ENCODE measurements at places on chromosomes 1 and 21.

DNA sequence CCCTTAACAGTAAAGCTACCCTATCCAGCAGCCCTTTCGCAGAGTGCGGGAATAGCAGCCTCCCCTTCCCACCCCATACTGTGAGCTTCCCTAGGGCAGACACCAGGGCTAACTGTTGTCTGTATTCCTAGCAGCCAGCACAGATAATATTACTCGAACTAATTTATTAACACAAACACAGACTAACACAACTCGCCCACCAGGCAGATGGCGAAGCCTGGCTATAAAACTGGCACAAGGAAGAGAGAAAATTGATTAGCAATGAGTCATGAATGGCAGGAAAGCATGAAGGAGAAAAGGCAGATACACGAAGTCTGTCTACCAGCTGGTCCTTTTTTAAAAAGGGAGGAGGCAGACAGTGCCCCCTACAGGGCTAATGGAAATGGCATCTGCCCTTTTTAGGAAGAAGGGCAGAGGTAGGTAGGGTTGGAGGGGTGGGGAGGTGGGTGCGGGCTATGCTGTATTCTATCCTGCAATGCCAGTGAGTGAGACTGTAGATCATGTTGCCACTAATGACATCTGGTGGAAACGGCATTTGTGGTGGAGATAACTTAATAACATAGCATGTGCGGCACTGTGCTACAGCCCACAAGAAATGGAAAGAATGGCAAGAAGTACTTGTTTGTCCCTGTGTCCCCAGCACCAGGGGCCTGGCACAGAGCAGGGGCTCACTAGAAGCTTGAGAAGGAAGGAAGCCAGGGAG is 30.6 kb upstream of the CTPS1 start:
- peak; percentile 76 for DNase-seq

- DNase-seq, result no peak
Measured at GRCh38 chr1:172540635-172541034, 7.7 kb downstream of the SUCO start.

GRCh38 chr21:28822486-28823335 is 170.0 kb downstream of the LTN1 start:
- DNase-seq, result no peak

GRCh38 chr1:75188892-75189291 is 54.7 kb downstream of the LHX8 start:
- DNase-seq, result no peak

DNA sequence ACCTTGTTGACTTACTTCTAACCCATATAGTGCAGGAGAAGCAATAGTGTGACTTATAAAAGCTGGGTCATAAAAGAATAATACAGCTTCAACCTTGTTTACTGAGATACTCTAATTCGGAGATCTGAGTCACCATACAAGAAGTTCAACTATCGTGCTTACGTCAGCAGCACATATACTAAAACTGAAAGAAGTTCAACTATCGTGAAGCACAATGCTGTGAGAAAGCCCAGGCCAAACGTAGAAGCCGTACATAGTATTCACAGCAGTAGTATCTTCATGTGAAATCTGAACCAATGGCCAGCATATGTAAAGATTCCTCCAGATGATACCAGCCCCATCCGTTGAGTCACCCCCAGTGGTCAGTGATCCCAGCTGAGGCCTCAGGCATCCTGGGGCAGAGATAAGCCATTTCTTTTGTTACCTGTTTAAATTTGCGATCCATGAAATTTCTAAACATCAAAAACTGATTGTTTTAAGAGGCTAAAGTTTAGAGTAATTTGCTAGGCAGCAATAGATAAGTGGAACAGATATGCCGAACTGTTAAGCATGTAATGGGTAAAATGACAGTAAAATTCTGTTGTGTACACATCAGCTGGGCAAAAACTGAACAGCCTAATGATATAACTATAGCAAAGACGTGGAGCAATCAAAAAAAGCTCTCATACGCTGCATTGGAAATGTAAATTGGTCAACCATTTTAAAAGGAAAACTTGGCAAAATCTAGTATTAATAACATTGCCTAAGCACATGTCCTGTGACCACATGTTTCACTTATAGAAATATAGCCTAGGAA is 53.9 kb upstream of the SAMD13 start:
- DNase-seq, result peak; percentile 79

DNA sequence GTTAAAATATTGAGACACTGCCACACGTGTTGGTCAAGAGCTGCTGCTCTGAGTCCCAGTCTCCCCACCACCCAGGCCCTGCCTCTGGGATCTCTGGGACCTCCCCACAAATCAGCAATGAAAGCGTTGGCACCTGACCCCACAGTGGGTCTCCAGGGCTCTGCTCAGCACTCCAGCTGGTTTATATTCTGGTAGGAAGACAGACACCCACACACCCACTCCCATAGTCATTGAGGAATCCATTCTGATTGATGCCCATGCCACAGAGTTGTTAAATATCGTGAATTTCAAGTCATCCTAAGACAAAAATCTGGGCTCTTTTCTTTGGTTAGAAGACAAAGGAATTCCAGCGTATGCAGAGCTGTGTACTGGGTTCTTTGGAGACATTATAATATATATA is 91.6 kb downstream of the KIF26B start:
- no peak for DNase-seq

DNA sequence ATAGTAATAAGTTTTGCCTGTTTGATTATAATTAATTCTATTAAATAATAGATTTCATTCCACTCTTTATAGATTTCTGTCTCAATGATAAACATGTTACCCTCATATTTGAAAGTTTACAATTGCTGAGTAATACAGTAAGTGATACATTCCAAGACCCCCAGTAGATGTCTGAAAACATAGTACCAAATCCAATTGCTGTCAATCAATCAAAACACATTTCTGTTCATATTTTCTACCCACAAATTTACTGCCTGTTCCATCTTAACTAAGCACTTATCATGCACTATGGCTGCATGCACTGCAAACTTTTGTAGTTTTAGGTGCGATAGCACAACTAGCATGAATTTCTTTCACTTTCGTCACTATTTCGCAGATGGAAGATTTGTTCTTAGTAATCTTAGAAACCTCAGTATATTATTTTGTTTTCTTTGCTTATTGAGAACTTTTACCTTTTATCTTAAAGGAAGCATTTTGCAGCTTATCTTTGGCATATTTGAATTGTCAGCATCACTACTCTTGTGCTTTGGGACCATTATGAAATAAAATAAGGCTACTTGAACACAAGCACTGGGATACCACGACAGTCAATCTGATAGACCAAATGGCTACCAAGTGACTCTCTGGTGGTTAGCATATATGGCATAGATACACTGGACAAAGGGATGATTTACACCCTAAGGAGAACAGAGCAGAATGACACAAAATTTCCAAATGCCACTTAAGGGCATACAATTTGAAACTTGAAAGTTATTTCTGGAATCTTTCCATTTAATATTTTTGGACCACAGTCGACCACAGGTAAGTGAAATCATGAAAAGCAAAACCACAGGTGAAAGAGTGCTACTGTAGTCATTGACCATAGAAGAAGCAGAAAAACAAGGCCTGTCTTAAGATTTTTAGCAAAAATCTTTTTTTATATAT is 67.6 kb downstream of the RGS13 start:
- DNase-seq, result peak; percentile 52

GRCh38 chr21:43824333-43825241 is 35.2 kb downstream of the RRP1 start:
- peak; percentile 23 for DNase-seq

GRCh38 chr1:151246786-151247185 is 7.7 kb upstream of the PSMD4 start:
- no peak for DNase-seq

- DNase-seq, result no peak
Measured at GRCh38 chr1:80994038-80994437, 806.7 kb upstream of the ADGRL2 start.

GRCh38 chr21:44520326-44521300 is 19.4 kb downstream of the KRTAP10-1 start:
- no peak for DNase-seq

- DNase-seq, result no peak
Measured at GRCh38 chr1:58133562-58133961, 413.0 kb downstream of the OMA1 start.

- no peak for DNase-seq
Measured at GRCh38 chr1:198176179-198176578, 19.4 kb downstream of the NEK7 start.

DNA sequence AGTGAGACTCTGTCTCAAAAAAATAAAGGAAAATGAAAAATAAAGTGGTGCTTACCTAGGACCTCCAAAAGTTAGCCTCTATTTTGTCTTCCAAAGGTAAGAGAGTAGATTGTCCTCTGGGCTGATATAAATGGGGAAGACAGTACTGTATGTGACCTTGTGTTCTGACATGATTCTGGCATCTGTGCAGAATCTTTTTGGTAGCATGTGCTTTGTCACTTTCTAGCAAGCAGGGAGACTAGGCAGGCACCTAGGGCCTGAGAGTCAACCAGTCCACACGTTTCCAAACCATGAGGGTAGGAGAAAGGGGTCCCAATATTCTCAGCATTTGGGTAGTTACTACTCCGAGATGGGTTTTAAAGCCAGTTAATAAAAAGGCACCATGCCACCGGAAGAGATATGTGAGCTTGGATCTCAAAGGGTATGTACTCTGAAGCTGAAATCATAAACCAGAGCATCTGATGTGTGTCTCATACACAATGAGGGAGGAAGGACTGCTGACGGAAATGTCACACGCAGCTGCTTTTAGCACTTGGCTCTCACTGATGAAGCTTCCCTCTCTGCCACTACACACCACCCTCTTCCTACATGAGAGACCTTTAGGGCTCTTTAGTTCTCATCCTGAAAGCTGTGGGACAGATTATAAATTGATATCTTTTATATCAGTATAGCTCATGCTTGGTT is 27.0 kb upstream of the SLC16A1 start:
- DNase-seq, result no peak
